Vagina (tissue), 2 donors: ENCODE measurements at places on chromosomes 12 and 14.

- H3K4me3 ChIP-seq: no peak overlapping the region
- DNase-seq: no peak
- peaks cover 35% of the 10 kb centered on the region for H3K4me1 ChIP-seq
- no peak overlapping the region for H3K27ac ChIP-seq
- no peaks in the 10 kb centered on the region for H3K27me3 ChIP-seq
Measured at GRCh38 chr14:30974628-30975027, 50.8 kb upstream of the AP4S1 start.

DNA sequence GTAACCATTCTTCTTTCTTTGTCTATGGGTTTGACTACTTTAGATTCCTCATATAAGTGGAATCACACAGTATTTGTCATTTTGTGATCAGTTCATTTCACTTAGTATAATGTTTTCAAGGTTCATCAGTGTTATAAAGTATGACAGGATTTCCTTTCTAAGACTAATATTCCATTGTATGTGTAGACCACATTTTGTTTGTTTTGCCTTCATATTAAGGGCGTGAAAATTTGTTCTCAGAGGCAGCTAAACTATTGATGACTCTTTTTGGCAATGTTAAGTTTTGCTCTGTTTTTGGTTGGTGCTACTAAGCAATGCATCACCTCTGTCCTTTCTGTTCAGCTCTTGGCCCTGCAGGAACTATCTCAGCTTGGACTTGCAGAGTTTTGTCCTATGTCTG is 1.7 kb upstream of the KLRG1 start:
- DNase-seq: no peak
- H3K27ac ChIP-seq: no peak overlapping the region
- no peaks in the 10 kb centered on the region for H3K36me3 ChIP-seq
- H3K4me3 ChIP-seq: no peak overlapping the region
- H3K27me3 ChIP-seq: no peaks in the 10 kb centered on the region

- H3K27ac ChIP-seq: no peak overlapping the region
- no peaks in the 10 kb centered on the region for H3K27me3 ChIP-seq
- no peaks in the 10 kb centered on the region for H3K4me1 ChIP-seq
- no peak overlapping the region for H3K4me3 ChIP-seq
Measured at GRCh38 chr14:39203659-39204606, 28.9 kb downstream of the PNN start.

GRCh38 chr14:66498311-66498710 is 9.6 kb upstream of the GPHN start:
- H3K4me1 ChIP-seq: no peaks in the 10 kb centered on the region
- no peak overlapping the region for H3K27ac ChIP-seq
- no peak overlapping the region for H3K4me3 ChIP-seq

- H3K4me3 ChIP-seq: peak overlapping the region; percentile 83
- H3K4me1 ChIP-seq: peaks cover 52% of the 10 kb centered on the region
- no peak for DNase-seq
- H3K27me3 ChIP-seq: no peaks in the 10 kb centered on the region
Measured at GRCh38 chr14:99604766-99605298, 825 bp upstream of the CCDC85C start.

- DNase-seq: no peak
- peak overlapping the region; percentile 23 for H3K27ac ChIP-seq
- H3K36me3 ChIP-seq: no peaks in the 10 kb centered on the region
- no peak overlapping the region for H3K4me3 ChIP-seq
- H3K27me3 ChIP-seq: no peaks in the 10 kb centered on the region
Measured at GRCh38 chr14:75238756-75239455, 39.7 kb upstream of the FOS start.

DNA sequence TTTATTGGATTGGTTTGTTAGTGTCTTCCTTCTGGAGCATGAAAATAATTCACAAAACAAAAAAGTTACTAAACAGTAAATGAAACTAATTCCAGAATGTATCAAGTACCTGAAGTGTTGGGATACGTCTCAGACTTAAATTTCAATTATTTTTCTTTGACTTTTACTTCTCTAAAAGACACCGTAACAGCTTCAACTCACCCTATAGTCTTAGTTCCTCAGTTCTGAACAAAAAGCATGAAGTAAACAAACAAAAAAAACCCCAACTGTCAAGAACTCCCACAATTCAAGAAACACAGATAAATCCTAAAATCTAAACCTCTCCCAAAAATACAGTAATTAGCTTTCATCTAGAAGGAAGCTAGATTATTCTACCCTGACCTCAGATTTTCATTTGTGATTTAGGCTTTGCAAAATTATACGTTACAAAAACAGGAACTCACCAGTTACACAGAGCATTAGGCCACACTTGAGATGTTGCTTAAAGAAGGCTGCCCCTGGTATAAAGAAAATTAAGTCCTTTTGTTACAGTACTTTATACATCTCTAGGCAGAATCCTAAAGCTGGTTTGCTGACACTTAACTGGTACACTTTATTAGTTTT is 10.2 kb downstream of the HEATR5A start:
- H3K4me1 ChIP-seq: peaks cover 30% of the 10 kb centered on the region
- no peaks in the 10 kb centered on the region for H3K36me3 ChIP-seq
- no peaks in the 10 kb centered on the region for H3K27me3 ChIP-seq
- no peak for DNase-seq
- no peak overlapping the region for H3K4me3 ChIP-seq

DNA sequence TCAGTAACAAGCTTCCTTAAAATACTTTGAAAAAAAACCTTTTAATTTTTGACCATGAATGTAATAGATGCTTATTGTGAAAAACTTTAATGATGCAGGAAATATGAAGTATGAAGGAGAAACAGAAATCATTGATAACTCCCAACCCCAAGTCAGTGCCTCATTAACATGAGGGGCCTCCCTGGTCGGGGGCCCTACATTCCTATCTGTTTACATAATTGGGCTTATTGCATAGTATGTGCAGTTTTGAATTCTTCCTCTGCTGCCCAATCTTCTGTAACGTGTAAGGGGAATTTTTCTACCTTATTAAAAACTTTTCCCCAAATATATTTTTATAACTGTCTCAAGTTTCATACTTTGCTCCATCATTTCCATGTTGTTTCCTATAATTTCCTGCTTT is 63.0 kb downstream of the SLC25A47 start:
- H3K4me1 ChIP-seq: peaks cover 27% of the 10 kb centered on the region
- no peak overlapping the region for H3K4me3 ChIP-seq
- H3K27ac ChIP-seq: no peak overlapping the region
- DNase-seq: no peak

- H3K27ac ChIP-seq: no peak overlapping the region
- no peak overlapping the region for H3K4me3 ChIP-seq
- H3K4me1 ChIP-seq: no peaks in the 10 kb centered on the region
- H3K36me3 ChIP-seq: peaks cover 71% of the 10 kb centered on the region
Measured at GRCh38 chr14:102937331-102938175, 15.1 kb downstream of the AMN start.

DNA sequence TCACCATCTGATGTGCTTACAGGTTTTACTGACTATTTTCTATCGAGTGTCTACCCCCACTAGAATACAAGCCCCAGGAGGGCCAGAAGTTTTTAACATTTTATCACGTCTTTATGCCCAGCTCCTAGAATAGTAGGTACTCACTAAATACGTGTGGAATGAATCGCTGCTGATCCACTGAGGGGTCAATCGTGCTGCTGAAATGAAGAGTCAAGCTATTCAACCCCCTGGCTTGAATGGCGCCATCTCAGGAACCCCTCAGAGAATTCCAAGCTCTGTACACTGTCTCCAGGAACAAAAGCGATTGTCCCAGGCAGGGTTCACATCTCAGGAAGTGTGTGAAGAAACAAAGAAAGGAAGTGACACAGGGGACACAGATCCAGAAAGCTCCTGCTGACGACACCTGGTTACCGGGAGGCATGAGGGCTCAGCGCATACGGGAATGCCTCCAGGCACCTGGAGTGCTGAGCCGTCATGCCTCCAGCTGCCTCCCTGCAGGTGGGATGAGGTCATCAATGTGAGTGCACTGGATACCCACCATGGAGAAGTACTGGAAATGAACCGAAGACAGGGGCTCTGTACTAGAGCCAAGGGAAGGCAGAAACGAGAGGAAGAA is 45.6 kb downstream of the PITPNM2 start:
- H3K27ac ChIP-seq: peak overlapping the region; percentile 16
- no peaks in the 10 kb centered on the region for H3K36me3 ChIP-seq
- H3K4me3 ChIP-seq: no peak overlapping the region

DNA sequence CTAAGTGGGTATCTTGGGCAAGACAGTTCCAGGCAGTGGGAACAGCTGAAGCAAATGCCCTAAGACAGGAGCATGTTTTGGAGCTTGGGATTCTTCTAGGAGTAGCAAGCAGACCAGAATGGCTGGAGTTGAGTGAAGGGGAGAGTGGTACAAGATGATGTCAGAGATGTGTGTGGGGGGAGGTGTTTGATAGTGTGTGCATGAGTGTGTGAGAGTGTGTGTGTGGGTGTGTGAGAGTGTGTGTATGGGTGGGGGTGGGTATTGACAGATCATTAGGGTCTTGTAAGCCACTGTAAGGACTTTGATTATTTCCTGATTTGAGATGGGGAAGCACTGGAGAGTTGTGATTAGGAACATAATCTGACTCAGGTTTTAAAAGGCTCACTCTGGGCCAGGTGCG is 78.4 kb downstream of the TTC8 start:
- no peak for DNase-seq
- H3K4me1 ChIP-seq: no peaks in the 10 kb centered on the region
- no peaks in the 10 kb centered on the region for H3K36me3 ChIP-seq
- no peaks in the 10 kb centered on the region for H3K27me3 ChIP-seq
- no peak overlapping the region for H3K4me3 ChIP-seq

- no peak for DNase-seq
- H3K4me3 ChIP-seq: no peak overlapping the region
- no peaks in the 10 kb centered on the region for H3K36me3 ChIP-seq
- no peak overlapping the region for H3K27ac ChIP-seq
- no peaks in the 10 kb centered on the region for H3K27me3 ChIP-seq
Measured at GRCh38 chr12:66166561-66166960, 3.2 kb downstream of the TMBIM4 start.

- H3K4me1 ChIP-seq: peaks cover 7% of the 10 kb centered on the region
- no peak for DNase-seq
- H3K4me3 ChIP-seq: no peak overlapping the region
- H3K36me3 ChIP-seq: no peaks in the 10 kb centered on the region
- no peak overlapping the region for H3K27ac ChIP-seq
Measured at GRCh38 chr14:52020866-52021717, 31.7 kb downstream of the RTRAF start.

DNA sequence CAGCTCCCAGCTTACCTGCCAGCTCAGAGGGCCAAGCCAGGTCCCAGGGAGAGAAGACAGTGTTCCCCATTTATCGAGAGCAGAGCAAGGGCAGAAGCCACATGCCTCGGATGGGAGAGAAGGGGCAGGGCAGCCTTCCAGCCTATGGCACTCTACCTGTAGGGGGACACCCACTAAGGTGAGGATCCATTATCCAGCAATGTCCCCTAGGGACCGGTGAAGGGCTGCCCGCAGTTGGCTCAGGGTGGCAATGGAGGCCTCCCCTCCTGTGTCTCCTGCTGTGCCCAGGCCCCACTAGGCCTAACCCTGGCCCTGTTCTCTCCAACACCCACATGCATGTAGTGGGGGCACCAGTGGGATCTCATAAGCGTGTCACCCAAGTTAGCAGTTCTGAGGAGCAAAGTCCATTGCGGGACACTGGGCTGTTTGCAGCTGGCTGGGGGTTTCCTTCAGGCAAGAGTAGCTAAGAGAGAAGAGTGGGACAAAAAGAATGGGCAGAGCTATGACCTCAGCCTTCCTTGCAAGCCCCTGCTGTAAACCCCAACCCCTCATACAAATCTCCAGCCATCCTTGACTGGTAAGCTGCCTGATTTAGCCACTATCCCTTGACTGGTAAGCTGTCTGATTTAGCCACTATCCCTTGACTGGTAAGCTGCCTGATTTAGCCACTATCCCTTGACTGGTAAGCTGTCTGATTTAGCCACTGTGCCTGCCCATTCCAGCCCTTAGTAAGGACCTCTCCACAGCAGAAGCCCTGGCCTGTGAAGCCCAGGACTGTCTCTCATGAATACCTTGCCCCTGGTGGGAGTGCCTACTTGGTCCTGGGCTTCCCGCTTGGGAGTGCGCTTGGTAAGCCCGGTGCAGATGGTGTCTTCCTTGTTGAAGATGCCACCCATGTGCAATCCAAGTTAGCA is 5.2 kb upstream of the ASB2 start:
- H3K27ac ChIP-seq: peak overlapping the region; percentile 69
- no peak overlapping the region for H3K4me3 ChIP-seq
- DNase-seq: no peak
- H3K4me1 ChIP-seq: peaks cover 20% of the 10 kb centered on the region

GRCh38 chr14:68291820-68292219 is 472.2 kb downstream of the RAD51B start:
- H3K36me3 ChIP-seq: no peaks in the 10 kb centered on the region
- no peak overlapping the region for H3K4me3 ChIP-seq
- H3K4me1 ChIP-seq: peaks cover 49% of the 10 kb centered on the region
- H3K27me3 ChIP-seq: no peaks in the 10 kb centered on the region

- H3K36me3 ChIP-seq: no peaks in the 10 kb centered on the region
- no peaks in the 10 kb centered on the region for H3K27me3 ChIP-seq
- no peak for DNase-seq
- peaks cover 19% of the 10 kb centered on the region for H3K4me1 ChIP-seq
- H3K4me3 ChIP-seq: no peak overlapping the region
- H3K27ac ChIP-seq: peak overlapping the region; percentile 64
Measured at GRCh38 chr14:50319721-50320120, 7.6 kb downstream of the DMAC2L start.

DNA sequence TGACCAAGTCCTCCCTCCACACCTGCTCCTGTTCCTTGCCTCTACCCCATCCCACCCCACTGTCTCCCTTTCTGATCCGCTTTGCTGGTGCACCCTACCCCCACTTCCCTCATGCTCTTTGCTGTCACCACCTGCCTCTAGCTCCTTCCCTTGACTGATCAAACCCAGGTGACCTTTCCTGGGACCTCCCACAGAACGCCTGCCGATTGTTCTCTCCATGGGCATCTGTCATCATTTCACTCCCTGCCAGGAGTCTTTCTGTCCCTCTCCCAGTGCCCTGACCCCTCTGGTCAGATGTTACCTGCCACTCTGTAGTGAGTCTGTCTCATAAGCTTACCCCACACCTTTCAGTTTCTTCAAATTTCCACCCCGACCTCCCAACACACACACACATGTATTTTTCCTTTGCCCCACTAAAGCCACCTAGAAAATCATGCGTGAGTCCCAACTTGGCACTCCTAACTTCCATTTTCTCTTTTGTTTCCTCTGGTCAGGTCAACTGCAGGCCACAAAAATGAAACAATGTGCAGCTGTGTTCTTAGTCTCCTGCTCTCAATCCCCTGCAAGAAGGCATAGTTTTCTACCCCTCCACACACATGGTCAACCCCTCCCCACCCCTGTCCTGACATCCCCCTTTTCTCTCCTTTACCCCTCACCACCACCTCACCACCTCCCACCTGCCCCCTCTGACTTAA is 229.8 kb downstream of the DPF3 start:
- no peaks in the 10 kb centered on the region for H3K4me1 ChIP-seq
- H3K36me3 ChIP-seq: no peaks in the 10 kb centered on the region
- no peak overlapping the region for H3K27ac ChIP-seq
- H3K4me3 ChIP-seq: no peak overlapping the region

GRCh38 chr12:65501093-65501621 is 222.7 kb downstream of the MSRB3 start:
- no peak for DNase-seq
- no peak overlapping the region for H3K4me3 ChIP-seq
- H3K27ac ChIP-seq: no peak overlapping the region
- peaks cover 11% of the 10 kb centered on the region for H3K4me1 ChIP-seq
